ENCODE measurements at places on chromosomes 3 and 15.

DNA sequence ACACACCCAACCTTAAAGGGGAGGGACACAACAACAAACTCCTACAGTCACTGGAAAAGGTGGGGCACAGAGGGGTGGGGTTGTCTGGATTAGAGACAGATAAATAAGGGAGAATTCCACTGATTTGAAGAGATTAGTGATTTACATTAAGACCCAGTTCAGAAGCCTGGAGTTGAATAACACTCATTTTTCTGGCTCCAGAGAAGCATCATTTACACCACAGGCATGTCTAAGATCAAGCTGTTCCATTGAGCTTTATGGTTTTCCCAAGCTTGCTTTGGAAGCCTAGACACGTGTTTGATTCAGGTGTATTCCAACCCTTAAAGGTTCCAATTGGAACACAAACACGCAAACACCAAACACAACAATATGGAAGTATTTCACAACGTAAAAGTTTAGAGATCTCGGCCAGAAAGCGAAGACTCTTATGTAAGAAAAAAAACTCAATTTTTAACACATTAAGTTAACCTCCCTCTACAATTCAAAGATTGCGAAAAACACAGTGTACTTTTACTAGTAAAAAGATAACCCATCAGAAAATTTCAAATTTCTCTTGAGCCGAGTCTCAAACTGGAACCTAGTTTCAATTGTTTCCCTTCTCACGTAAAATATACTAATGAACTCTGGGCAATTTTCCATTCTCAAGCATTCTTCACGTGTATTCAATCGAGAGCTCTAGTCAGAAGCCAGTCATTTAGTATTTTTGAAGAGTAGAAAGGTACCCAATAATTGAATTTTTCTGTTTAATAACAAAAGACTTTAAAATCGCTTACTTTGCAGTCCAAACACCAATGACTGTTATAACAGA is 2.1 kb downstream of the TRA2B start:
- DNase-seq, result no peak

DNA sequence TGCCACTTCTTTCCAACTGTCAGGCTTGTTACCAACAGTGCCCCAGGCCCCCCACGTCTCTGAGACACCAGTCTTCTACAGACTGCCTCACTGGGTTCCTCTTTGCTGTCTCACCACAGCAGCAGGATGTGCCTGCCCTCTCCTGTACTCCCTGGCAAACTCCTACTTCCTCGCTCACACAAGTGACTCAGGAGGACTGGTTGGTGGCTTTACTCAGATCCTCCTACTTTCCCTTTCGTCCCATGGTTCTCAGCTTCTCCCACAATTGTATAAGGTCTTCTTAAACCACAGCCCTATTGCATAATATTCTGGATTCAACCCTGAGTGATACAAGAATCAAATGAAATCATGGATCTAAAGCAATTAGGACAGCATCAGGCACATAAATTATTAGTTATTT is 246.6 kb upstream of the PROK2 start:
- DNase-seq, result peak; percentile 21

DNA sequence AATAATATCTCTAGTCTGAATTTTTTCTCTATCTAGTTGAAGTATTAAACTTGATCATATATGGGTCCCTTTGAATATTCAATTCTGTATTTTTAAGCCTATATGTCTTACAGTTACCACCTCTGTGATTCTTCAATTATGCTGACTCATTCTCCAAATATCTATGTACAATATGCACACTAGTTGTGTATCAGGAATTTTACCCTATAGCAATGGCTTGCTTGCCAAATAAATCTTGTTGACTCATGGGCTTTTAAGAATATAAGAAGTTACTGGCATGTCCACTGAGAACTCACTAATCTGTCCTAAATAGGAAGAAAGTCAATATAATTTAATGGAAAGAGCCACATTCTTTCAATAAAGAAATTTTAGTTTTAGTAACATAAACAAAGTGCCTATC is 656.3 kb downstream of the RBMS3 start:
- no peak for DNase-seq

DNA sequence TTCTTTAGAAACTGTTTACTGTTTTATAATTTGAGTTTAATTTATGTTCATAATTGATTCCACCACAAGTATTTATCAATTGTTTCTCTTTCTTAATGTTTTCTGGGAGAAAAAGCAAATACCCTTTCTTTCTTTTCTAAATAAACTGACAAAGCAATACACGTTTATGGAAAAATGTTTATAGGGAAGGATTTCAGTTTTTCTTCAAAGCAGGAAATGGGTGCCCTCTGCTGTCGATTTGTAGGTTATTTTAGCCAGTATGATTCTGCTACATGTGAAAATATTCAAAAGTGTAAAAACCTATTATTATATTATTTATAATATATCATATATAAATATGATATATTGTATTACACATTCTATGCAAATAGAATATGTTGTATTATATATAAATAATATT is 921.0 kb upstream of the ROBO1 start:
- no peak for DNase-seq

DNA sequence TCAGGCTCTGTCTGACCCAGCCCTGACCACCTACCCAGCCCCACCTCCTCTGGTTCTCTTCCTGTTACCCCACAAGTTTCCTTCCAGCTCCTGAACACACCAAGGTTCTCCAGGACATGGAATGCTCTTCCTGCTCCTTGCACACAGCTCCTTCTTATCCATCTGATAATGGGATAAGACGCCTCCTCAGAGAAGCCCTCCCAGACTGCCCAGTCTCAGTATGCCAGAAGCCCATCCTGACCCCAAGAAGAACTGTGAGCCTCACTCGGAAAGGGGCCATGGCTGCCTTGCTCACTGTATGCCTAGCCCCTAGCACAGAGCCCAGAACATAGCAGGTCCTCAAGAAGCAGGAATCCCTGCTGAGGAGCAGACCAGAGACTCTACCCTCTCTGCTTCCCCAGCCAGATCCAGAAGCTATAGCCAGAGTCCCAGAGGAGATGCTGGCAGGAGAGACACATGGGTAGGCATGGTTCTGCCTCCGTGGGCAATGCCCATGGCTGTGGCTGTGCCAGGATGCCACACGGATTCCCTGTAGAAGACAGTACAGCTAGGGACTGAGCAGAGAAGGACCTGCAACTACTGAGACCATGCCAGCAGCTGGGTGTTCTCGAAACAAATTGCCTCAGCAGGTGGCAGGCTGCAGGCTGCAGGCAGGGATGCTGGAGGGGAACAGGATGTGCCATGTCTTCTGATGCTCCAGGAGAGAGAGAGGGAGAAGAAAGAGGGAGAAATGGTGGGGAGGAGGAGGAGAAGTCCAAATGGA is 74.0 kb upstream of the LINGO1 start:
- DNase-seq, result no peak

- no peak for DNase-seq
Measured at GRCh38 chr3:43997316-43997715, 244.4 kb upstream of the TOPAZ1 start.

DNA sequence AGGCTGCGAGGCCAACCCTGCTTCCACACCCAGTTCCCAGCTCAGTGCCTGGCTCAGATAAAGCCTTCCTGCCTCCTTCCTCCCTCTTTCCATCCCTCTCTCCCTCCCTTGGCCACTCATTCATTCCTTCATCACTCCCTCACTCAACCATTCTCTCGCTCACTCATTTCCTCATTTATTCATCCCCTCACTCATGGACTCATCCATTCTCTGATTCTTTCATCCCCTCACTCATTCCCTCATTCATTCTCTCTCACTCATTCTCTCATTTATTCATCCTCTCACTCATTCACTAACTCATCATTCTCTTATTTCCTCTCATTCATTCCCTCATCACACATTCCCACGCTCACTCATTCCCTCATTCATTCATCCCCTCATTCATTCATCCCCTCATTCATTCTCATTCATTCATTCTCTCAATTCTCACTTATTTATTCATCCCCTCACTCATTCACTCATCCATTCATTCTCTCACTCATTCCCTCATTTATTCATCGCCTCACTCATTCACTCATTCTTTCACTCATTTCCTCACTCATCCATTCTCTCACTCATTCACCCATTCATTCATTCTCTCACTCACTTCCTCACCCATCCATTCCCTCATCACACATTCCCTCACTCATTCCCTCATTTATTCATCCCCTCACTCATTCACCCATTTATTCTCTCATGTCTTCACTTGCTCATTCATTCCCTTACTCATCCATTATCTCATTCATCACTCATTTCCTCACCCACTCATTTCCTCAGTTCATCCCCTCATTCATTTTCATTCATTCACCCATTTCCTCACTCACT is 13.2 kb downstream of the ABTB1 start:
- DNase-seq, result no peak

DNA sequence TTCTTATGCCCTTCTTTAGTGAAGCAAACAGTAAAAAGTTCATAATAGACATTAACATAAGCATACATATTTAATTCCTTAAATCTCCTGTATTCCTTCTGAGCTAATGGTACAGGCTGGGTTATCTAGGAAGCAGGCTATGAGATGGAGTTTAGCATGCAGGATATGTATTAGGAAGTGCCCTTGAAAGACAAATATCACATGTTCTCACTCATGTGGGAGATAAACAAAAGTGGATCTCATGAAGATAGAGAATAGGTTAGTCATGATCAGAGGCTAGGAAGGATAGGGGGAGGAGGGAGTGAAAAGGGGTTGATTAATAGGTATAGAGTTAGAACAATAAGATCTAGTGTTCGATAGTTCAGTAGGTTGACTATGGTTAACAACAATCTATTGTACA is 105.4 kb downstream of the CLASP2 start:
- no peak for DNase-seq

Data from activated CD4-positive, alpha-beta T cell treated with anti-CD3 and anti-CD28 coated beads for 36 hours (primary cell).